ENCODE measurements at places on chromosomes 1 and 21.

DNA sequence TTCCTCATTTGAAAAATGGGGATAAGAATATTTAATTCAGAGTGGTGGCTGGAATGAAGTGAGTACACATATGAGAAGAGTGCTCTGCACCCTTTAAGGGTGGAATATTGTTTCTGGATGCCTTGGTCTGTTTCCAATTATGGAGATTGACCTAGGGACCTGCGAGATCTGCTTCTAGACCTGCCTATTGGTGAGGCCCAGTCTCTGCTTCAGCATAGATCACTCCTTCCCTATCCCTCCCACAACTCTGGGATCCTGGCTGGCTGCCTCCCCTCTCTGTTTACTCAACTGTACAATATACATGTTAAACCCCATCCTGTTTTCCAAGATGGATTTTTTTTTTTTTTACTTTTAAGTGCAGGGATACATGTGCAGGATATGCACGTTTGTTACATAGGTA is 6.4 kb upstream of the LDLRAD1 start:
- no peak for DNase-seq

GRCh38 chr1:206907304-206907991 is 10.2 kb downstream of the IL24 start:
- no peak for DNase-seq

- DNase-seq: no peak
These were observed 3.1 kb upstream of the MOB3C start for GRCh38 chr1:46619656-46620258.

GRCh38 chr1:54967372-54967771 is 13.1 kb upstream of the TMEM61 start:
- no peak for DNase-seq

DNA sequence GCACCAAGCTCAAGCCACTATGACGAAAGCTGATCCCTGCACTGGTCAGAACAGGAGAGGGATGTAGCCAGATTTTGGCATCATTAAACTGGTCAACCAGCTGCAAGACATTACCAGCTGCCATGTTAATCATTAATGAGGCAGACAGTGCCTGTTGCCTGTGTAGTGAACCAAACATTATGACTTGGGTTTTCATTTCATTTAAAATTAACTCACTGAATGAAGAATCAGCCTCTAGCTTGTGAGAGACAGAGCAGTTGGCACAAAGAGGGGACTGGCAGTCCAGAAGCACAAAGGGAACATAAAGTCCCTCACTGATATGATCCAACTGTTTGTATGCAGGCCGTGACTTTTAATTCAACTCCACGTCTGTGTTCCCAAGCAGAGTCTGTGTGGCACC is 318.9 kb downstream of the SEC16B start:
- no peak for DNase-seq

- peak; percentile 9 for DNase-seq
These were observed 32.1 kb upstream of the KCNE1 start for GRCh38 chr21:34544032-34544496.

DNA sequence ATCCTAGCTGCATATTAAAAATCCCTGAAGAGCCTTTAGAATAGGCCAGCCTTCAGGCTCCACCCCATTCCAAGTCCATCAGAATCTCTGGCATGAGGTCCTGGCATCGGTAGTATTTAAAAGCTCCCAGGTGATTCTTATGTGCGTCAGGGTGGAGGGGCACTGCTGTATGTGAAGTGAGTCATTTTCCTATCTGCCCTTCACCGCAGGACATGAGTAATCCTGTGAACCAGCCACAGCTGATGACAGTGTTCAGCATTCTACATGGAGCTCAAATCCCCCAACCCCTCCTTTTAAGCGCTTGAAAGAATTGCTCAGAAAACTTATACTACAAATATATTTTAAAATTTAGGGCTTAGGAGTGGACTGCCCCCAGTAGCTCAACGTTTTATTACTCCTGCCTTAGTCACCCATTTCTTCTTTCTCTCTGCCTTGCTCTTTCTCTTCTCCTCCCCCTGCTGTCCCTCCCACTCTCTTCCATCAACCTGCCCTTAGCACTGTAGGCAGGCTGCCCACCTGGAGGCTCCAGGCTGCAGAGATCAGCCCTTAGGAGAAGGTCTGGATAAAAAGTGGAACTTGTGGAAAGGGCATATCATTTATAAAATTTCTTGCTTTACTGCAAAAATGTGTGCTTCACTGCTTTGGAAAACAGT is 73.8 kb upstream of the ZNF281 start:
- DNase-seq: peak; percentile 29

GRCh38 chr1:37471345-37472231 is 2.8 kb upstream of the ZC3H12A start:
- DNase-seq: no peak

DNA sequence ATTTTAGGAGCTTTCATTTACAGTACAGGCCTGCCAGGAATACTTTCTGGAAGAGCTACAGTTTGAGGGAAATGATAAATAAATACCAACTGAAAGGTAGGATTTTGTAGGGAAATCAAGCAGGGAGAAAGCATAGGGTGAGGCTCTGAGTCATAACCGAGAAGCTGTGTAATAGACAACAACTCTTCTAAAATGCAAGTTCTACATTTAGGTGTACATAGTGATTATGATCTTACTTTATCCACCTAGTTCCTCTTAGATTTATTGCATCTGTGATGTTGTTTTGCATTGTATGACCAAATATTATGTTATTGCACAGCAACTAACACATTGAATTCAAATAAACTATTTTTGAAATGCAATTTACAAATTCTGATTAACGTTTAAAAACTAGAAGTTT is 819.3 kb downstream of the PLA2G4A start:
- no peak for DNase-seq

DNA sequence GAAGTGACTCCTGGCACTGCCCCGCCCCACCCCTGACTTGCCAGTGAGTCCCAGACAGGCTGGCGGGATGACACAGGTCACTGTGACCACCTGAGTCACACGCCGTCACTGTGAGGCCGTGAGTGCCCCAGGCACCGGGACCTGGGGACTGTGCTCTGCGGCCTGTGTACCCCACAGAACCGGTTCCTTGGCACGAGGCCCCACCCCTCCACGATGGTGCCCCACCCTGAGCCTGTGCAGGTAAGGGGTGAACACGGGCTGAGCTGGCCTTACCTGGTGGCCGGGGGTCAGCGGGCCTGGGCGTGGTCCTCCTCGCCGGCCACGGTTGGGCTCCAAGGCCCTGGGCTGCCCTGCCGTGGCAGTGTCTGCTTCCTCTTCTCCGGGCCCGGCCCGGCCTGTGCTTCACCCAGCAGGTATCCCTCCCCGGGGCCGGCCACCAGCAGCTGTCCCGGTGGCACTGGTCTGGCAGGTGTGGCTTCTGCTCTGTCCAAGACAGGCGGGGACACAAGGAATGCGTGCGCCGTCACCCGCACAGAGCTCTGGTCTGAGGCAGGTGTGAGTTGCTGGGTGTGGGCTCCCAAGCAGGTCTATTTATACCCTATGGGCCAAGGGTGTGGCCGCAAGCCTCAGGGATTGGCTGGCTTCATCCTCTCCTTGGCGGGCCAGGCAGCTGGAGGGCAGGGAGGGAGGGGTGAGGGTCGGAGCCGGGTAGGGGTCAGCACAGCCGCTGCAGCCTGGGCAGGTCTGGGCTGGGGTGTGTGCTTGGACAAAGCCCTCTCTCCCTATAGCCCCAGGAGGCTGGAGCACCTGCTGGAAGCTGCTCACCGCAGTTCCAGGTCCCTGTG is at the start of gene RNF223:
Gene RNF223, minus strand, starts transcription at position 564 of the 845 bp plus-strand sequence. CDS start 1,740 bp downstream, outside the sequence.
- DNase-seq: no peak

DNA sequence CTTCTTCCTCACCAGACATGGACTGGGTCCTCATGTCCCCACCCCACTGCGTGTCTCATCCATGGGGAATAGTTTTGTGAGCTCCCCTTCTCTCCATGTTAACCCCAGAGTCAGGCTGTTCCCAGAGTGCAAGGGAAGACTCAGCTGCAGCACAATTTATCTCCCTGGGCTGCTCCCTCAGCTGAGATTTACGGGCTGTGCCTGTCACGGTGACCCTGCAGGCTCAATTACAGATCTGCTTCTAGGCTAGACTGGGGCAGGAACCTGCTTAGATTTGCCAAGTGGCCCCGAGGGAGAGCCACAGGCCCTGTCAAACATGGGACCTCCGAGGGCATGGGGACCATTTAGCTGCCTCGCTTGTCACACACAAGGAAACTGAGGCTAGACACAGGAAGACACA is 37.8 kb downstream of the CDCP2 start:
- no peak for DNase-seq

- no peak for DNase-seq
These were observed 95.6 kb downstream of the CD58 start for GRCh38 chr1:116474921-116475849.

- no peak for DNase-seq
These were observed 102.0 kb downstream of the DIRAS3 start for GRCh38 chr1:67948151-67949080.

GRCh38 chr1:171494076-171494475 is 8.7 kb downstream of the PRRC2C start:
- no peak for DNase-seq

DNA sequence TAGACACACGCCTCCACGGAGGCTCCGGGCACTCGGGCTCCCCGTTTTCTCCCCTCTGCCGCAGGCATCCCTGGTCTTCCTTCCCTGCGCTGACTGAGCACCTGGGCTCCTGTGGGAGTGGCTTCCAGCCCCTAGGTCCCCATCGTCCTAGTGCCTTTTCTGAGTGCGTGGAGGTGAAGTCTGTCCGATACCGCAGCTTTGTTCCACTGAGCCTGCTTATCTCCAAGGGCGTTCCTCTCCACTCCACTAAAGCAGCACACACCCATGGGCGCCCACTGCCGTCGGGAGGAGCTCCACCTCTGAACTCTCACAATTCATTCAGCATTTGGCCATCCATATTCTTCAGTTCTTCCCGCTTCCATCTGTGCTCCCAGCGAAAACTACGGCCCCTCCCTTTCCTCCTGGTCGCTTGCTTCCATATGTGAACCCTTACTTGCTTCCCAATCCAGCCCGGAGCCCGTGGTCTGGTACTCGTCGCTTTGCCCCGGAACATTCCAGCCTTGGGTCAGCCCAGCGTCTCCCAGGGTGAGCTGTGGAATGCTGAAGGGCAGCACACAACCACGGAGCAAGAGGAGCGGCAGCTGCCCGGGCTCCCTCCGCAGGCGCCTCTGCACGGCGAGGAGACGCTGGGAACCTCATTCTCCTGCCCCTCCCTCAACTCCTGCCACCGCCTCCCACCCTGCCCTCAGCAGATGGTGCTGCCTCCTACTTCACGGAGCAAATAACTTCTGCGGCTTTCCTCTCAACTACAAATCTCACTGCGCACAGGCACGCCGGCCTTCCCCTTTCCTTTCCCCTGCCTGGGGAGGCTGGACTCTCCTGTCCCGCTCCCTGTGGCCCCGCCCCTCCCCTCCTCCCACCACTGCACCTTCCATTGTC is 27.5 kb downstream of the ATP8B2 start:
- DNase-seq: no peak

Measured in activated CD4-positive, alpha-beta T cell treated with anti-CD3 and anti-CD28 coated beads for 24 hours (primary cell).